Sciatic nerve (tissue), 2 donors: ENCODE measurements at places on chromosomes 2 and 18.

DNA sequence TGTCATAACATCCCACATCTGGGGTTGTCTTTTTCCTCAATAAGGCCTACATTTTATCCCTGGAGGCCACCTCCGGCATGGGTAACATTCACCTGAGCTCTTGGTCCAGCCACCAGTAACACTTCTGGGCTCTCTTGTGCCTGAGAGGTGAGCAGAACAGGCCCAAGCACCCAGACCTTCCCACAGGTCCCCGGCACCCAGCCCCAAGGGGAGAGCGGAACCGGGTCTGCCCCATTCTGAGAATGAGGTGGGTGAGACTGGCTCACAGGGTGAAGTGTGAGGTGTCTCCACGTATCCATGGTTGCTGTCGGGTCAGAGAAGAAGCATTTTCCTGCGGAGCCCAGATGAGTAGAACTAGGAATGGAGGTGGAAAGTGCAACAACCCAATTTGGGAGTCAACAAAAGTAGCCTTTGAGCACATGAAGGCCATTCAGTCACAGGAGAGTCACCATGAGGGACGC is 496.7 kb upstream of the MYT1L start:
- no peak for DNase-seq

DNA sequence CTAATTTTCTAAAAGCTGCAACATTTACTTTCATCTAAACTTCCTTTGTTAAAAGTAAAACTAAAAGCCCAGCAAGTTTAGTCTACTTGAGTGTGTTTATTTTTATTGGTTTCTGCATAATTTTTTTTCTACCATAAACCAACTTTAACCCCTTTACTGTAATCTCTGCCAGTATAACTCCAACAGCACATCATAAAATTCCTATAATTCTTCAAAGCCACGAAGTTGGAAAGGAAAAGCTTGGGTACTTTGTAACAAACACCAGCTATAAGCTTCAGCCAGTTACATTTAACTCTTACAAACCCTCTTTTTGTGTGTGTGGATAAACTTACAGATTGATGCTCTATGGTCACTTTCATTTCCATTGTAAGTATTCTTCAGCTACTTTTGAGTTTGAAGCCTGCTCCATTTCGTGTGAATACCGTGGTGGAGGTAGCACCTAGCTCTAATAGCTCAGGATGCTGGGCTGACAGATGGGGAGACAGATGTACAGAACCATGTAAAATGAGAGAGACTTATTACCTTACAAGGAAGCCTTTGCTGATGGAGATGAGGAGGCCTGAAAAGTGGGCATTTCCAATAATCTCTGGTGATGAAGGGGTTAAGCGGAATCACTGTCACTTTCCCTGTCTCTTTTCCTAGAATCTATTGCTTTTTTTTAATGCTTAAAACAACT is 42.5 kb downstream of the ZEB2 start:
- DNase-seq, result no peak

DNA sequence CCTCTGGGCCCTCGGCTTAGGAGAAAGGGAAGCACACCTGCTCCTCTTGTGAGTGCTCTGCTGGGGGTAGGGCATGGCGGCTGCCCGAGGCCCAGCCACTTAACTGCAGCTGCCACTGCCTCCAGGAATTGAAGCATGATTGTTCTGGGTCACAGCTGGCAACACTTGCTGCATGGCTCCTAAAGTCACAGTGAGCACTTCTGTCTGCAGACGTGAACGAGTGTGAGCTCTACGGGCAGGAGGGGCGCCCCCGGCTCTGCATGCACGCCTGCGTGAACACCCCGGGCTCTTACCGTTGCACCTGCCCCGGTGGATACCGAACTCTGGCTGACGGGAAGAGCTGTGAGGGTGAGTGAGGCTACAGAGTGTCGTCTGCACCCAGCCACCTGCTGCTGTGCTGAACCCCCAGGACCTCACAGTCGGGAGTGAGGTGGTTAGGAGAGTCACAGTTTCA is 44.4 kb downstream of the FBLN7 start:
- peak; percentile 30 for DNase-seq

DNA sequence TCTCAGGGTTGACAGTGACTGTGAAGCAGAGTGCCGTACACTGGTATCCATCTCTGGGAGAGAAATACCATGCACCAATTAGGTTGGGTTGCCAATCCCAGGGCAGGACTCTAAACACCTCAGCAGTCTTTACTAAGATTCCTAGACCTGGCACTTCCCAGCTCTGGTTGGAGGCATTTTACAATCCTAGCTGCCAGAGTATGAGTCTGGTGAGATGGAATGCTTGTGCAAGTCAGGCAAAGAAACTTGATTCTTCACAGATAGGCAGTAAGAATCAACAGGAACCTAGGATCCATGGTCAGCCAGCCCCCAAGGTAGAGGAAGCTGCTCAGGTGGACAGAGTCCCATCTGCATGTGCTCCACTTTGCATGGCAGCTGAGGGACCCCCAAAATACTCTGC is 6.0 kb upstream of the UGT1A5 start:
- DNase-seq, result no peak

- DNase-seq, result no peak
These were observed 72.8 kb downstream of the SMAD7 start for GRCh38 chr18:48877941-48878340.

- no peak for DNase-seq
These were observed 721.1 kb downstream of the DPP10 start for GRCh38 chr2:115163572-115163971.

- no peak for DNase-seq
These were observed 29.9 kb downstream of the PPP1R1C start for GRCh38 chr2:182015334-182016109.

DNA sequence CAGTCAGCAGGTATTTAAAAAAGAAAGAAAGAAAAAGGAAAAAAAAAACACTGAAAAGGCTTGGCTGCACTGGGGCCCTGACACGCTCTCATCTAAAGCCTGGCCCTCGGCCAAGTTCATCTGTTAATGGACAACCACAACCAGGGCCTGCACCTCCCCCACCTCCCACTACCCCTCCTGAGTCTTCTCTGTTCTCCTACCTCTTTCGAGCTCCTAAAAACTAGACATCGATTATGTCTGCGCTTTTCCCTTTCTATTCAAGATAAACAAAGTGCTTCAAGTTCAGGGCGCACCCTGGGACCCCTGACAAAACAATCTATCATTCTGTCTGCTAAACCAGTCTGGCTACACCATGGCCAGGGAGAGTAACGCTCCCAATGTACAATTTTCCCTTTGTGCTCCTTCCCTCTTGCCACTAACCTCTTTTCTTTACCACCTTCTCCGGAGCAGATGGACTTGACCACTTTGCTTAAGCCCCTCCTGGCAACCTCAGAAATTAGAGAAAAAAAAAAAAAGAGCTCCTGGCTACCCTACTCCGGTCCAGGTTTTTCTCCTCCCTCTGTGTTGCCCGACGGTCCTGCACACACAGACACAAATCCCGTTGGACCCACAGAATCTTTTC is 22.7 kb downstream of the BCL11A start:
- no peak for DNase-seq

DNA sequence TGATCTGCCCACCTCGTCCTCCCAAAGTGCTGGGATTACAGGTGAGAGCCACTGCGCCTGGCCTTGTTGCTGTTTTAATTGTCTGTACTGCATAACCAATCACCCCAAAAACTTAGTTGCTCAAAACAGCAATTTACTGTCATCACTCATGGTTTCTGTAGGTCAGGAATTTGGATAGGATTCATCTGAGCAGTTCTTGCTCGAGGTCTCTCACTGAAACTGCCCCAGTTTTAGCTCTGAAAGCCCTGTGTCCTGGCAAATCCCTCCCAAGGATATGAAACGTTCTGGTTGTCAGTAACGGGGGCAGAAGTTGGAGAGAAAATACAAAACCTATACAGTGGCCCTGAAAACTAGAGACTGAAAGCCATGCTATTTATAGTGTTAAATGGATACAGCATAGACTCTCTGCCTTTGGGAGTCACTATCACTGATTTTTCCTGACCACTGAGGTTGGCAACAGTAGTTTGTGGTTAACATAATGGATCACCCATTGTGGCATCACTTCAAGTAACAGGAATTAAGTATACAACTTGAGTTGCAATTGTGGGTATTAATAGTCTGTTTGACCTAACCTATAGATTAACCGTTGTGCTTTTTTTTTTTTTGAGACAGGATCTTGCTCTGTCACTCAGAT is 27.2 kb upstream of the ERICH2 start:
- DNase-seq, result no peak

DNA sequence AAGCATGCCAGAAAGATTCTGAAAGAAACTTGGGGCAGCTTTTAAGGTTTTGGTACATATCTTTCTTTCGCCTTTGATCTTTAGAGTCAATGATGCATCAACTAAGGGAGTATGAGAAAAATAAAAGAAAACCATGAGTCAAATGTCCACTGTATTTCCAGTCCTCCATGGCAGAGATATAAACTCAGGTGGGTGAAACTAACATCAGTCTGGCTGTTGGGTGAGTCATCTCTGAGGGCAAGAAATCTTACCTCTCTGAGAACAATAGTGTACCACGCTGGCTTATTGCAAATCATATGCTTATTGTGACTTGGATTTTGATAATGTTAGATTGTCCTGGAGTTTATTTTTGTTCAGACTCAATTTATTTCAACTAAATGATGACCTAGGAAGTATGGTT is 521.0 kb downstream of the PLCL1 start:
- DNase-seq, result no peak

GRCh38 chr2:133953524-133953923 is 300.3 kb upstream of the MGAT5 start:
- no peak for DNase-seq

- DNase-seq, result peak; percentile 52
These were observed 38.2 kb downstream of the PDIA6 start for GRCh38 chr2:10774394-10774793.

- peak; percentile 26 for DNase-seq
These were observed 52.3 kb downstream of the PARD6G start for GRCh38 chr18:80194874-80195570.

GRCh38 chr2:27756544-27757498 is 14.7 kb upstream of the MRPL33 start:
- DNase-seq, result peak; percentile 68

GRCh38 chr2:145615626-145616025 is 1095.7 kb upstream of the ZEB2 start:
- DNase-seq, result no peak

DNA sequence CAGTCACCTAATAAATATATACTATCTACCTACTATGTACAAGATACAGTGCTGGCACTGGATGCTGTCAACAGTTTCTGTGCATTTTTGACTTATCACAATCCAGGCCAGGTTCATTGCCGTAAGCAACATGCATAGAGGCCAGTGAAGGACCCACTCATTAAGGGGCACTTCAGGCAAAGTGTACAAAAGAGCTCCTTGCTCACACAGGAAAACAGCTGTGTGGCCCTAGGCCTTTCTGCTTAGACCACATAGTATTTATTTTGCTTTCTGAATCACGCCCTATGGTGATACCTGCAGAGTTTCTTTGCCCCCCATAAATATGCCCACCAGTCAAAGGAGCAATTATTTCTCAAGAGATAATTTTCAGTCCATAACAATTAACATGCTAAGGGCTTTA is 39.6 kb upstream of the STAT4 start:
- no peak for DNase-seq

- no peak for DNase-seq
These were observed 186.5 kb upstream of the TPO start for GRCh38 chr2:1226766-1227165.

GRCh38 chr2:121480826-121481225 is 49.9 kb upstream of the RNU4ATAC start:
- DNase-seq, result no peak

GRCh38 chr18:12329125-12329698 is 21.2 kb downstream of the TUBB6 start:
- DNase-seq, result no peak

GRCh38 chr2:14967729-14968128 is 335.2 kb downstream of the LRATD1 start:
- DNase-seq, result no peak

DNA sequence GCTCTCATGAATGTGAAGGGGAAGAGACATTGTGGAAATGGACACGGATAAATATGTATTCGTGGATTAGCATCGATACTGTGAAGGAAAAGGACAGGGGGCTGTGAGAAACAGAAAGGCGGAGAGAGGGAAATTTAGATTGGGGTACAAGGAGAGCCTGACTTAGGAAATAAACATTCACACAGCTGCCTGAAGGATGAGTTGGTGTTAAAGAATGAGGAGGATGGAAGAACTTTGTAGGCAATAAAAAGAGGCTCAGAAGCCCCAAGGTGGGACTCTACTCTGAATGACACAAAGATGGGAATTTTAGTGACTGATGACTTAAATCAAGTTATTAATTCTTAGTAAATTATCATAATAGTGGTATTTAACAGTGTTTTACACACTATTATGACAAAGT is 10.1 kb downstream of the MYO1B start:
- no peak for DNase-seq

GRCh38 chr2:165070076-165070475 is 114.8 kb upstream of the SLC38A11 start:
- no peak for DNase-seq

DNA sequence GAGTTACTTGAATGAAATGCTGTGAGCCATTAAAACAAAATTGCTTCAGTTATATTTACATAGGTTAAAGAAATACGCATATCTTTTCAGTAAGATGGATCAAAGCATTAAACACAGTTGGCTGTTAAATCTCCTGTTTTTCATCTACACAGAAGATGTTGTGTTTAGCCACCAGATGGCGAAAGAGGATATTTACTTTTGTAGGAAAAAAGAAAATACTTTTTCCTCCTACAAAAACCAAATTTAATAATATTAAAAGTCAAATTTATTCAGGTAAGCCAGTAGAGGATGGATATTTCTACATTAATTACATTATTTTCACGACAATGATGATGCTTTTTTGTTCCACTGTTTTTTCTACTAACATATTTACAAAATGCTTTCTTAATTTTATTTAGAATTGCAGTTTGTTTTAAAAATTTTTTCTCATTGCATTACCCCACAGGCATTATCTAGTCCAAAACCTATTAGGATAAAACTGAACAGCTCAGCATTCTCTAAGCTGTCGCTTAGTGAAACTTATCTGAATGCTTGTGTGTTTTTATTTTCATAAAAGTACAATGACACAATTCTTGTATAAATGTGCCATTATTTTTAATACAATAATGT is 173.7 kb downstream of the ASXL3 start:
- no peak for DNase-seq

DNA sequence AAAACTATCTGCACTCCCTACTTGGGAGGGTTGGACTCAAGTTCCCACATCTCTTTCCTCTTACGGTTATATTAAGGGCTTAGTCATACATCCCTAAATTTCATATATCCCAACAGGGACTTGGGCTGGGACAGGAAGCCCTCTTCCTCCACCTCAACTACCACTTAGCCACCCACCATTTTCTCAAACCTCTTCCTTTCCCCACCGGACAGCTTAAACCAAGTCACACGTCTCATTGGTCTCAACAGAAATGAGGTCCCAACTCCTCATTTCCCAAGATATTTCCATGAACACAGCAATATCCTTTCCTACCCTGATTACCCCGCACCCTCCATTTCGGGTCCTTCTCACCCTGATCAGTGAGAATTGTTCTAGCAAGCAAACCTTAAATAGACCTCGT is 736 bp downstream of the ZSCAN30 start:
- DNase-seq, result no peak

DNA sequence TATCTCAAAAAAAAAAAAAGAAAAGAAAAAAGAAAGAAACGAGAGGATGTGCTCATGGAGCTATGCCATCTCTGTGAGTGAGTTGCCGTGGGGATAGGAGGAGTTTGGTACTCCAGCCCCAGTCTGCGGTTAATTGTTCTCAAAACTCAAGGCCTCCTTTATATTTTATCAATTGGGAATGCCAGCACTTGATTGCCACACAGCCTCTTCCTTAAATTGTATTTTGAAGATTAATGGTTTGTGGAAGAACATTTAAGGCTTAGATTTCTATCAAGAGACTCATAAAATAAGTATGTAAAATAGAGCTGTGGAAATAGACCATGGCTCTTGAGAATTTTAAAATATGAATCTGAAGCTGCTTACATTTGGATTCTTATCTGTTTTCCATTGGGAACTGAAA is 29.8 kb downstream of the KCNE4 start:
- DNase-seq, result no peak
